ENCODE measurements at places on chromosomes 6 and 20.

GRCh38 chr6:129731428-129731827 is 21.5 kb upstream of the ARHGAP18 start:
- no peak for DNase-seq

GRCh38 chr6:89413006-89413400 is 930 bp upstream of the RRAGD start:
- DNase-seq, result no peak

GRCh38 chr6:82906489-82906888 is 159.2 kb downstream of the UBE3D start:
- DNase-seq, result no peak

GRCh38 chr6:11414176-11414963 is 123.2 kb upstream of the TMEM170B start:
- peak; percentile 31 for DNase-seq

- no peak for DNase-seq
Measured at GRCh38 chr6:166084951-166085350, 82.7 kb downstream of the TBXT start.

GRCh38 chr6:106125925-106126435 is 39.8 kb downstream of the PRDM1 start:
- peak; percentile 63 for DNase-seq

GRCh38 chr20:63150391-63150898 is 65.5 kb downstream of the YTHDF1 start:
- DNase-seq, result no peak
